Osteoblast (primary cell): ENCODE measurements at places on chromosomes 13 and 19.

DNA sequence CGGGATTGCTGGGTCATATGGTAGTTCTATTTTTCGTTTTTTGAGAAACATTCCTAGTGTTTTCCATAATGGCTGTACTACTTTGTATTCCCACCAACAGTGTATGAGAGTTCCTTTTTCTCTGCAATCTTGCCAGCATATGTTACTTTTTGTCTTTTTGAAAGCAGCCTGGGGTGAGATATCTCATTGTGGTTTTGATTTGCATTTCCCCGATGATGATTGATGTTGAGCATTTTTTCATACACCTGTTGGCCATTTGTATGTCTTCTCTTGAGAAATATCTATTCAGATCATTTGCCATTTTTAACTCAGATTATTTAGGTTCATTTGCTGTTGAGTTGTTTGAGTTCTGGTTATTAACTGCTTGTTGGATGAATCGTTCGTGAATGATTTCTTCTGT, 18.5 kb upstream of the ATP12A start:
- DNase-seq, result no peak

- DNase-seq, result peak; percentile 89
Observed at GRCh38 chr13:114067381-114067885, 65.0 kb downstream of the RASA3 start.

DNA sequence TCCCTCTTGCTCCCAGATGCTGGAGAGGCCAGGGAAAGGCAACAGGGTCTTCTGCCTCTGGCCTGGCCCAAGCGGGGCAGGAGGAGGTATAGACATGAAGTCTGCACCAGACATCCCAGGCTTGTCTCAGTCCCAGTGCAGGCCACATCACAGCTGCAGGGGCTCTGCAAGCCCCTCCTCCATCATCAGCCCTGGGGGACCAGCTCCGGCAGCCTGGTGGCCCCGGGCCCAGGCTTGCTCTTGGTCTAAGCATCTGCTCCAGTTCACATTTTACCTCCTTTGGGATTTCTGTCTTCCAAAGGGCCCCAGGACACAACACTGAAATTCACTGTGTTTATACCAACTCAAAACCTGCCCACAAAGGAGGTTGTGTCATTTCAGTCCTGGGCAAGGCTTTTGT, 359.4 kb downstream of the ZNF536 start:
- DNase-seq, result no peak

- peak; percentile 48 for DNase-seq
Observed at GRCh38 chr19:40422748-40423566, 2.8 kb downstream of the SERTAD1 start.

DNA sequence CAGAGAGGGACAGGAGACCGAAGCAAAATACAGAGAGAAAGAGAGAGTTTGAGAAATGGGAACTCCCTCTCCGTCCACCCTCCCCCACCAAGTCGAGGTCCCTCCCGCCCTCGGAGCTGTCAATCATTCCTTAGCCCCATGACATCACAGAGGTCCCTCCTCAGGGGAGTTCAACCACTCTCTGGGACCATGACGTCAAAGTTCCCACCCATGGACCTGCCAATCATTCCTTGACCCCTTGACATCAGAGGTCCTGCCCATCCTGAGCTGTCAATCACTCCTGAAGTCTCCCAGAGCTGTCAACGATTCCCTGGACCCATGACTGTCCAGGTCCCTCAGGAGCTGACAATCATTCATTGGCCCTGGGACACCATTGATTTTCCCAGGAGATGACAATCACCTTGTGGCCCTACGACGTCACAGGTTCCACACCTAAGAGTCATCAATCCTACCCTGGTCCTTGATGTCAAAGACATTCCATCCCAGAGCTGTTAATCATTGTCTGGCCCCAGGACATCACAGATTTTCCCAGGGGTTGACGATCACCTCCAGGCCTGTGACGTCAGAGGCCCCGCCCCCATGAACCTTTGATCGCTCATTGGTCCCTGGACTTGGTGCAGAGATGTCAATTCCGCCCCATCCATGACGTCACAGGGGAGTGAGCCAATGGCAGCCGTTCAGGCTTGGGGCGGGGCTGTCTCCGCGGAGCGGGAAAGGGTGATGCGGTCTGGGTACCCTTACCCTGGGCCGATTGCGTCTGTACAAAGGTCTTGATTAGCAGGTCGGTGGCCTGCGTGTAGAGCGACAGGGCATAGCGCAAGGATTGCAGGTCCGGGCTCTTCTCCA, 61.7 kb downstream of the COLGALT1 start:
- peak; percentile 80 for DNase-seq

GRCh38 chr13:47555235-47555634, 445.8 kb downstream of the SUCLA2 start:
- no peak for DNase-seq
